ENCODE measurements at places on chromosomes 6 and 20.

GRCh38 chr6:160929831-160930230 is 61.7 kb upstream of the MAP3K4 start:
- DNase-seq = no peak

DNA sequence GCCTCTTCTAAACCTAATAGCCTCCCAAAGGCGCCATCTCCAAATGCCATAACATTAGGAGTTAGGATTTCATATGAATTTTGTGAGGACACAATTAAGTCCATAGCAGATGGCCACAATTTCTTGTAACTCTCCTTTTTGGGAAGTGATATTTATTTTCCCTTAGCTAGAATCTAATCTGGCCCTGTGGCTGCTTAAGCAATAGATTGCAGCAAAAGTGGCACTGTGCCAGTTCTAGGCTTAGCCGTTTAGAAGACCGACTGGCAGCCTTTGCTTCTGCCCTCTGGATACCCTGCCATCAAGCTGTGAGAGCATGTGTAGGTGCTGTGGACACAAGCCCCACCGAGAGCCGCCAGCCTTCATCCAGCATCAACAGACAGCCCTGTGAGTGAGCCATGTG is 15.9 kb upstream of the ADGB start:
- no peak for DNase-seq

DNA sequence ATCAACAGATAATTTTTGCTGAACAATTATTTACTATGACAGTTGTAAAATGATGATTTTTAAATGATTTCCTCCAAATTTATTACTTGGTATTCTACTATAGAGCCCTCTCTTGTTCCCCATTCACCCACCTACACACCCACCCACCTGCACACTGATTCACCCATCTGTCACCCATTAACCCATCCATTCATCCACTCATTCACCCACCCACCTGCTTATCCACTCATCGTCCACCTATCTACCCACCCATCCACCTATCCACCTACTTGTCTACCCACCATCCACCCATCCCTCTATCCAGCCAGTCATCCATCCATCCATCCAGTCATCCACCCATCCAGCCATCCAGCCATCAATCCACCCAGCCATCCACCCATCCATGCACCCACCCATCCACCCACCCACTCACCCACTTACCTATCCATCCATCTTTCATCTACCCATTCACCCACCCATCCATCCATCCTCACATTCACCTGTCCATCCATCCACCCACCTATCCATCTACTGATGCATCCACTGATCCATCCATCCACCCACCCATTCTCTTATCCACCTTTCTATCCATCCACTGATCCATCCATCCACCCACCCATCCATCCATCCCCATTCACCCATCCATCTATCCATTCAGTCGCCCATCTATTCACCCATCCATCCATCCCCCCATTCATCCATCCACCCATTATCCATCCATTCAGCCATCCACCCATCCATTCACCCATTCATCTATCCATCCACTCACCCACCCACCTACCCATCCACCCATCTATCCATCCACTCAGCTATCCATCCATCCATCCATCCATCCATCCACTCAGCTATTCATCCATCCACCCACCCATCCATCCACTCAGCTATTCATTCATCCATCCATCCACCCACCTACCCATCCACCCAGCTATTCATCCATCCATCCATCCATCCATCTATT is 72.0 kb downstream of the SYNJ2 start:
- DNase-seq = no peak

DNA sequence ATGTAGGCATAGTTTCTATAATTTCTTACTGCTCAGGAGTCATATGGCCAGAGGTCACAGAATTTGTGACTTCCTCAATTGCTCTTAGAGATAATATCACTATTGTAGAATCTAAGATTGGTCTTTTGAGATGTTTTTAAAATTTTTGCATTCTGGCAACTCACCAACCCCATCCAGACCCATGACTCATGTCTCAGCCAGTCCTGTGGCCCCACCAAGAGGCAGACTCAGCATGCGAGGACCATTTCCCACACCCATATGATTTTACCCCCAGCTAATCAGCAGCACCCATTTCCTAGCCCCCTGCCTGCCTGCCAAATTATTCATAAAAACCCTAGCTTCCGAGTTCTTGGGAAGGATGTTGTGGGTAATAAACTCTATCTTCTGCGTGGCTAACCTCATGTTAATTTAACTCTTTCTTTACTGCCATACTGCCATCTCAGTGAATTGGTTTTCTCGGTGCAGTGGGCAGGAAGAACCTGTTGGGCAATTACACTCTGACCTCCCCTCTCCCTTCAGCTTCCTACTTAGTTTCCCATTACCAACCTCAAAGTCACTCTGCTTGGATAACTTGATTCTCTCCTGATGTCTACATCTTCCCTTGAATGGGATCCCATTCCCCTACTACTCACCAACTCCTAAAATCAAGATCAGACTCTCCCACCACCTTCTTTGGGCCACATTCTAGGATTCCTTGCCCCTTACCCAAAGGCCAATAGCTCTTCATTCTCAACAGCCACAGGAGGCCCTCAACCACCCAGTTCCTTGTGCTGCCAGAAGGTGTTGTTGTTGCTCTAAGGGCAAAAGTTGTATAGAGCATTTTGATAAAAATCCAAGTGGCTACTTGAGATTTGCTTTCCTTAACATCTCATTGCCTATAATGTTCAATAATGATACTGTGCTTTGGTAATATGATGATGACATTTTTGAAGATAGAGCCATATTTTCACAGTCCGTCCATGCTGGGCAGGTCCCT is 16.2 kb upstream of the IYD start:
- DNase-seq = peak; percentile 70

DNA sequence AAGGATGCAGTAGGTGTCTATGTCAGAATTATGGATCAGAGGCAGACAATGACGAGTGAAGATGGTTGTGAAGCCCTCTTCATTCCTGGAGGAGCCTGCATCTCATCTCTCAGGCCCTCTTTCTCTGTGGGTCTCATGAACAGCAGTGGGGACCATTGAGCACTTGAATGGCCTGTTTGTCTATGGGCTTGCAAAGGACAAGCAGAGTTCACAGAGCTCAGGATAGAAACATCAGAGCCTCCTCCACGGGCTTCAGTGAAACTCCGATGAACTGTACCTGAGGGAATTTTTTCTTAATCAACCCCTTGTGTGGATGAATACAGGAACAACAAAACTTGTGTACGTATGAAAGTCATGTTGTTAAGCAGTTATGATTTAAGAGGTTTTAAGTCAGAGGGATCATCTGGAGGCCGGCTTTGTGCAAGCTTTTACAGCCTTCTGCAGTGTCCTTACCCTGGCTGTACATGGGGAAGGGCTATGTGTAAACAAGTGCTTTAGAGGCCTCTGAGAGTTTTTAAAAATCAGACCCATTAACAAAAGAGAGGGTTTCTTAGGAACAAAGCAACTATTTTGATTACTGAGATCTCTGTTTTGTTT is 29.7 kb upstream of the PI16 start:
- no peak for DNase-seq

- peak; percentile 76 for DNase-seq
These were observed 10.1 kb downstream of the ISM1 start for GRCh38 chr20:13231031-13231752.

- no peak for DNase-seq
These were observed 33.7 kb downstream of the PKIG start for GRCh38 chr20:44615876-44616603.
